ENCODE measurements at places on chromosomes 16 and 17.
A peak's percentile ranks its signal among the peaks of the same experiment; 100 is the strongest.

GRCh38 chr17:78729641-78730040 is 52.4 kb downstream of the CYTH1 start:
- DNase-seq, result no peak

DNA sequence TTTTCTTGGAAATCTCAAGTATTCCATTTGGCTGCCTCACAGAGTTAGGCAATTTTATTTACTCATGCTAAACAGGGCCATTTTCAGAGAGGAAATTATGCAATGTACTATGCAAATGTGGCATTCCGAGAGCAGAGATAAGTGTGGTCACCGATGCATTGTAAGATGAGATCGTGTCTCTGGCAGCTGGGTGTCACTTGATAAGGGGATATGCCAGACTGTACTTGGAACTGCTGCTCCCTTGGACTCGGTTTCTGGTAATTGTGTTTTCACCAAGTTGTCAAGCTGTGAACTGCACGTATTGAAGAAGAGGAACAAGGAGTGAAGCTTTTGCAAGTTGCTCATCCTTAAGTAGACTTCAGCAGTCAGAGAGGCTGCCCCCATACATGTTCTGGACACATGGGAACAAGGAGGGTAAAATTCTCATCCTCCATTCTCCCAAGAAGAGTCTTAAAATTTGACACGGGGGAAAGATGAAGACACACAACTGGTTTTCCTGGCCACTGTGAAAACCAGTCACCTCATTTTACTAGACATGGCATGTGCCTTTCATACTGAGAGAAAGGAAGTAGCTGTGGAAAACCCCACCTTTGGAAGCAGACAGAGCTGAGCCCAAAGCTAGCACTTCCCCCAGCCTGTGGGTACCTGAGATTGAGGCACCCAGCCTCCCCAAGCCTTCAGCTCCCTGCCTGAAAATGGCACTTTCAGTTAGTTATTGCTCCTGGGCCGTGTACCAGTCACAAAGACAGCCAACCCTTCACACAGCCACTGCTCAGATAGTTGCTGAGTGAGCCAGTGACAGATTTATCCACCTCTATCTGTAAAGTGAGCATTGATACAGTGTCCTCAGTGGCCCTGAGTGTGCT is 150.7 kb downstream of the SOCS1 start:
- DNase-seq, result no peak

GRCh38 chr16:24925163-24925562 is 79.4 kb downstream of the SLC5A11 start:
- DNase-seq, result no peak

DNA sequence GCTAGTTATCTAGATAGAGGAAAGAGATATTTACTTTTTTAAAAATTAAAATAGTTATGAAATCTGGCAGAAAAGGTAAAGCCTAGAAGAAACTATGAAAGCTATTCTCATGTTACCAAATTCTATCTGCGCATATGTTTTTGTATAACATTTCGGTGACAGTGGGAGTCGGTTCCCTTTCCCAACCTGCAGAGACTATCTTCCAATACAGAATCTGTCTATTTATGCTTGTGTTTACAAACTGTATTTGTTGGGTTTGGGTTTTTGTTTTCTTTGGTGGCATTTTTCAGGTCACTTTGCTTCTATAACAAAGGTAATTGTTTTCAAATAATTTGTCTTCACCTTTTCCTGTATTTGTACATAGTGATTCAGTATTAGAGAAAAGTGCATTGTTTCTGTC is 69.8 kb downstream of the YPEL2 start:
- no peak for DNase-seq

- DNase-seq, result peak; percentile 57
Measured at GRCh38 chr17:80260791-80261158, at the start of gene RNF213. TSS of gene RNF213 (plus strand) at chr17:80260852. CDS start at chr17:80263682, 2,830 bp downstream.

DNA sequence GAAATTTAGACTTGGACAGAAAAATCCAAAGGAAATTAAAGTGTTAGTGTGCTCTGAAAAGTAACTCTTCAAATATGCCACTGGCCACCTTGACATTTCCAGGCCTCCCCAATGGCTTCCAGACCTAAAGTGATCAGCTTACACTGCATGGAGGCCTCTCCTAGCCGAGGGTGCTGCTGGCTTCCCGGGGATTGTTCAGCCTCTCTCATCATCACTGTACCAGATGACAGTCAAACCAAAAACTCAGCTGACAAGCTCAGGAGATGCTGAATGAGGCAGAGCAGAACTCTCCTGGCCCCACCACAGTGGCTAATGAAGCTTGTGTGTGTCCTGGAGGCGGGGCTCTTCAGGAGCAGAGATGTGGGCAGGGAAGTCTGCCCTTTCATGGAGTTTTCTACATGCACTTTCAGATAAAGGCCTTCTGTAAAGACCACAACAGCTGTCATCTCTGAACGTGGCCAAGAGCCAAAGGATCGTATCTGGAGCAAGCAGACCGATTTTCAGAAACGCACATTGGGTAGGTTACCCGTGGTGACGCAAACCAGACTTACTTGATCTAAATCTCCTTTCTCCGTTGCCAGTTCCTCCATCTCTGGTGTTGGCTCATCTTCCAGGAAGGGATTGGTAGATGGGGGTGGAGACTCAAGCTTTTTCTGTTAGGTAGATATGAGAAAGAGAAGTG is 113.3 kb downstream of the VPS53 start:
- peak; percentile 76 for DNase-seq

GRCh38 chr17:58564971-58565370 is 50.5 kb upstream of the MTMR4 start:
- DNase-seq, result no peak

DNA sequence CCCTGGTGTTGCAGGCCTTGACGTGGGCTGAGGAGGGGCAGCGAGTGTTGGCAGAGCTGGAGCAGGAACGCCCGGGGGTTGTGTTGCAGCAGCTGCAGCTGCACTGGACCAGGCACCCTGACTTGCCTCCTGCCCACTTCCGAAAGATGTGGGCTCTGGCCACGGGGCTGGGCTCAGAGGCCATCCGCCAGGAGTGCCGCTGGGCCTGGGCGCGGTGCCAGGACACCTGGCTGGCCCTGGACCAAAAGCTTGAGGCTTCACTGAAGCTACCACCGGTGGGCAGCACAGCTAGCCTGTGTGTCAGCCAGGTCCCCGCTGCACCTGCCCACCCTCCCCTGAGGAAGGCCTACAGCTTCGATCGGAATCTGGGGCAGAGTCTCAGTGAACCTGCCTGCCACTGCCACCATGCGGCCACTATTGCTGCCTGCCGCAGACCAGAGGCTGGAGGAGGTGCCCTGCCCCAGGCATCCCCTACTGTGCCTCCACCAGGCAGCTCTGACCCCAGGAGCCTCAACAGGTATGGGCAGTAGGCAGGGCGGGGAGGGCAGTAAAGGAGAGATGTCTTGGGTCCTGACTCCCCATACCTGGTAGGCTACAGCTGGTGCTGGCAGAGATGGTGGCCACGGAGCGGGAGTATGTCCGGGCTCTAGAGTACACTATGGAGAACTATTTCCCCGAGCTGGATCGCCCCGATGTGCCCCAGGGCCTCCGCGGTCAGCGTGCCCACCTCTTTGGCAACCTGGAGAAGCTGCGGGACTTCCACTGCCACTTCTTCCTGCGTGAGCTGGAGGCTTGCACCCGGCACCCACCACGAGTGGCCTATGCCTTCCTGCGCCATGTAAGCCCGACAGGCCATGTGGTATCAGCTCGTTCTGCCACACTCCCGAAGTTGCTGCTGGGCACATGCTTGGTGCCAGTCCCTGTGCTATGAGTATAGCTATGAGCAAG is 5.6 kb downstream of the PLEKHG4 start:
- peak; percentile 42 for DNase-seq

- DNase-seq, result no peak
Measured at GRCh38 chr16:31286421-31287032, 26.8 kb downstream of the ITGAM start.

Measured in right hindlimb (tissue), 1 donor.